ENCODE measurements at places on chromosomes 3 and 15.
A peak's percentile ranks its signal among the peaks of the same experiment; 100 is the strongest.

GRCh38 chr15:98311566-98312188, 336.7 kb upstream of the IGF1R start:
- DNase-seq, result peak; percentile 53

DNA sequence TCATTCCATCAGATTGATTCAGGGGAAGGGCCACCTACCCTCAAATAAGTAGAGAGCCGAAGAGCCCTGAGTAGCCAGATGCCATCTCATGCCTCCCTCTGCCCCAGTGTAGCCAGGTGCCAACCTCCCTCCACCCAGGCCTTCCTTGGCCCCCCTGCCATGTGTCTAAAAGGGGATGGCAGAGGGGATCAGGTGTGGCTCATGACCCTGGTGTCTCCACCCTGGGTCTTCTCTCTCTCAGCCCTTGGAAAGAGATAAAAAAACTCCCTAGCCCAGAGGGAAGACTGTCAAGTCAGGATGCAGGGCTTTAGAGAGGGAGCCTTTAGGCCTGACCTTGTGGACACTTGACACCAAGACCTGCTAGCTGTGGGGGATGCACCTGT, 5.2 kb downstream of the GRM2 start:
- no peak for DNase-seq

DNA sequence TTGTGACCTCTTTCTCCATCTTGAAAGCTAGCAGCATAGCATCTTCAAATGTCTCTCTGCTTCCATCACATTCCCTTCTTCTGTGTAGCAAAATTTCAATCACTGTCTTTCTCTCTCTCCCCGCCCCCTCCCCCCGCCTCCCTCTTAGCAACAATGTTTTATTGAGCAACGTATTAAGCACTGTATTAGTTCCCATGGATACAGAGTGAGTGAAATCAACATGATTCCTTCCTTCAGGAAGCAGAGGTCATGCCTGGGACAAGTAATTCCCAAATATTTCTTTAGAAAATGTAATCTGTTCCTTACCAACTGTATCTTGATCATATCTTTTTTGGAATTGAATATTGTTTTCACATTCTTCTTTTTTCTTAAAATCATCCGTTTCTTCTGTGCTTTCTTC, 373.7 kb upstream of the NECTIN3 start:
- DNase-seq, result no peak

DNA sequence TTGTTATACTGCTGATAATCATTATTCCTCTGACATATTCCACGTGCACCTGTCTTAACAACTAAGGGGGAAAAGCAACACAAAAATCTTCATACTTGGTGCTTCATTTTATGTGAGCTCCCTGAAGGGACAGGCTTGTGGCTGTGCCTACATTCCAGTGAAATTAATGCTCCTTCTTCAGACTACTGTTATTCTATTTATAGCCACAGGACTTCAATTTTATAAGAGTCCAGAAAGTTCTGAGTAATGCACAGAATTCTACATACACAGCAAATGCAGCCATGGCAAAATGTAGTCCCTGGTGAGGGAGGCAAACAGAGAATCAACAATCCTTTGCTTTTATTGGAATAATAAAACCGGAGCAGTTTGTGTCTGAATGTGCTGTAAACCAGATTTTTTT, 417.1 kb downstream of the RBMS3 start:
- DNase-seq, result no peak

DNA sequence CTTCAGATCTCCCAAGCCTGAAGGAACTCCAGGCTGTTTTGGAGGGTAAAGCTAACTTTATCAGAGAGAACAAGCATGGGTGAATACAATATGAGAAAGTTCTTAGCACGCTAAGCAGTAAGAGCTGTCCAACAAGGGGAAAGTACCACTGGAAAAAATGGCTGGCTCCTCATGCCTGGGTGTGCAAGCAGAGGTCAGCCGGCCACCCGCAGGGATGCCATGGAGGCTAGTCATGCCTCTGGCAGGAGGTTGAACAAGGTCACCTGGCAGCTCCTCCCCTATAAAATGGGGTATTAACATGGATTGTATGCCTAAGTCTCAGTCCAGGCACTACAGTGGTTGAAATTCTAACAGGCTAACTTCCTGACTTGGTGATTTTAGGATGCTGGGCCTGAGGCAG, 75.4 kb upstream of the SLC6A1 start:
- DNase-seq, result no peak

- no peak for DNase-seq
These were observed 279.0 kb upstream of the WNT5A start for GRCh38 chr3:55765906-55766701.

GRCh38 chr3:42745776-42746454, 27.1 kb downstream of the CCDC13 start:
- DNase-seq, result no peak

GRCh38 chr15:68589053-68589452, 10.3 kb downstream of the CORO2B start:
- no peak for DNase-seq

GRCh38 chr3:58005669-58006068, 2.6 kb upstream of the FLNB start:
- DNase-seq, result no peak

DNA sequence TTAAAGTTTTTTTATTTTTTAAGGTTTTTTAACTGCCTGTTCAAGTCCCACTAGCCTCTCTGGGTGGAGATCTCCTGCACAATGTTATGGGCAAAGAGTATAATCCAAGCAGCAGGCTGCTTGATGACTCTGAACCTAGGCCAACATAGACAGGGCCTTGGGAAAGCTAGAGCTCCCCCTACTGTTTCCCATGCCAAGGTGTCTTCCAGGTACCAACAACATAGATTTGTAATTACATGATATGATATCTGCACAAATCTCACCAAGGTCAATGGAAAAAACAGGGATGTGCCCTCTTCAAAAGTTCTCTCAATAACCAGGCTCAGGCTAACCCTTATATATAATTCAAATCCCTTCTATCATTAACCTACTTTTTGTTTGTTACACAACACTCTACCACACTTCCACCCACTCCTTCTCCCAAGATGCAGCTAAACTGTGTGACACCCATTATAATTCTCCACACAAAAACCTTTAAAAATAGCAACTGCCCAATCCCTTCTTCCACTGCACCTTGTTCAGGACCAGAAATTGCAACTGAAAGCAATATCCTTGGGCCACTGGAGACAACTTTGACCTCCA, 43.8 kb downstream of the RBM15B start:
- DNase-seq, result no peak

DNA sequence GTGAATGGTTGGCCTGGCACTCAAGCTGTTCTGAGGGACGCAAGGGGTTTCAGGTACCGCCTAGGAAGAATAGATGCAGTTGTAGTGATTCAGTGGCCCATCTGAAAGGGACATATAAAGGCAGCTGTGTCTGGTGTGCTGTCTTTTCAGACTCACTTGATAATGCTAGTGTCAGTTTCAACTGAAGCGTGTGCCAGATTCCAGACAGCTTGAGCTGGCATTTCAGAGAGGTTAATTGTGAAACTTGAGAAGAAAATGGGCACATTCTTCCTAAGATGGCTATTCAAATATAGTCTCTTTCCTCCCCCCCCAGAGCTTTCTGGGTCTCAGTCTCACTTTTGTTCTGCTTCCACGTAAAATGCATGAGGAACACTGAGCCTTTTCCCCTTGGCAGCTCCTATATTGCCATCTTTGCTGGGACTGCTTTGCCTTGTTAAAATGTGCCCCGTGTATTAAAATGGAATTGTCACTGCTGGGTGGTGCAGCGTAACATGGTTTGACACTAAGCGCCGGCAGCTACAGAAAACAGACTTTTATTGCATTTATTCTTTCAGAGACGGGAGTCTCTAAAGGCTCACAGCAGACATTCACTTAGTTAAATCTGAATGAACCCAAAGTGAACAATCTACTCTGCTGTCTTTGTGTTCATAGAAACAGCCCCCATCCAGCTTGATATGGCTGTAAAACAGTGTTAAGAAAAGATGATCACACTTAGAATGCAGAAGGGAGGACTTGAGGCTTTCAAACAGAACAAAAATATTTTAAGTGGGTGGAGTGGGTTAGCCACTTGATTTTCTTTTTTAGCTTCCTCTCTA, 478.7 kb downstream of the RBMS3 start:
- DNase-seq, result no peak

DNA sequence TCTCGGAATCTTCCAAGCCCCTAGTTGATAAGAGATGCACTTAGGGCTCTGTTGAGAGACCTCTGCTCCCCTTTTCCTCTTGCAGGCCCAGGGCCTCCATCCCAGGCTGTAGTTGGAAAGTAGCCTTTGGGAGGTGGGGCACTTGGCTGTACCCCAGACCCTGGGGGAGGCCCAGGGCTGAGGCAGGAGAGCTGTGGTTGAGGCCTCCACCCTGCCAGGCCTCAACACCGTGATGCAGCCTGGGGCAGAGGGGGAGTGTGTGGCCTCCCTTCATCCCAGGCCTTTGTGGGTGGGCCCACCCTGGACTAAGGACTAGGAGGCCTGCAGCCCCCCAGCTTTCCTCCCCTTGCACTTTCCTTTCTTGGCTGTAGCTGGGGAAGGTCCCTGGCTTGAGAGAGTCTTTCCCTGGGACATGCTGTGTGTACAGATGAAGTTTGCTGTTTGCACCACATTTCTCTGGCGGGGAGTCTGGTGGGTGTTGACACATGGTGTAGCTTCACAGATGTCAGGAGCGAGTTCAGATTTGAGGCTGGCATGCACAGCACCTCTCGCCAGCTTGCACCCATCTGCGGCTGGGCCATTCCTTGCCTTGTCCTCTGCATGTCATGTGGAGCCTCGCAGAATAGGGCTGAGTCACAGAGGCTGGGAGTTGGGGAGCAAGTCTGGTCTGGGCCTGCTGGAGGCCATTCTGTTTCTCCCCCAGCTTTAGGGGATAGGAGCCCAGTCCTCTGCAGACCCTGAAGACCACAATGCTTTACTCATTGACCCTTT, 13.7 kb downstream of the PLEKHO2 start:
- DNase-seq, result no peak

- no peak for DNase-seq
These were observed 187.8 kb downstream of the SHOX2 start for GRCh38 chr3:157918402-157918801.

- no peak for DNase-seq
These were observed 992.2 kb downstream of the DIPK2A start for GRCh38 chr3:144963810-144964209.

DNA sequence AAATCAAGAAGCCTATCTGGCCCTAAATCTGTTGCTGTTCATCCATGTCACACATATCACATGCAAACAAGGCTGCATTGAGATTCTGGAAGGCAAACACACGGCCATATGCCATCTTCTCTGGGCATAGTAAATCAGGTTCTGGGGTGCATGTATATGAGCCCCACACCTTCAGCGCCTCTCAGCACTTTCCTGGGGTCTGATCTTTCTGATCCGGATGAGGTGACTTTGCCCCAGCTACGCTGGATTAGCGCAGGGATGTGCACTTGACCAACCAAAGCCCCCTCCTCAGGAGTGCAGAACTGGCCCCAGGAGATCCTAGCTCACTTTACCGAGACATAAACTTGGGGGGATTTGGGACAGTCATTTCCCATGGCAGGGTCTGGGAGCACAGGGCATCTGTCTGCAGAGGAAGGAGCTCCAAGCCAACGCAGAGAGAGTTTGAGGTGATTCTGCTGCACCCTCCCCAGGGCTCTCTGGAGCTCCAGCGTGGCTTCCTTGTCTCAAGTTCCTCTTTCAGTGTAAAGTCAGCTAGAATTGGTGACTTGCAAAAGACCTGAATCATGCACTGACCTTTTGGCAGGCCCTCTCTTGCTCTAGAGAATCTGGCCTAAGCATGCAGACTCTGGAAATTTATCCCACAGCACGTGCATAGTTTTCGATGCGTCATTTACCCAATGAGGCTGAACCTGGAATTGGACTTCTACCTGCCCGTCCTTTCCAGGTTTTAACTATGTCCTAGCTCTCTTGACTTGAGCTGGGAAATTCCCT, 63.5 kb upstream of the KLF13 start:
- peak; percentile 30 for DNase-seq

GRCh38 chr3:153313302-153313965, 151.4 kb downstream of the RAP2B start:
- no peak for DNase-seq

- DNase-seq, result no peak
These were observed 74.1 kb upstream of the PRR23C start for GRCh38 chr3:139118835-139119234.

DNA sequence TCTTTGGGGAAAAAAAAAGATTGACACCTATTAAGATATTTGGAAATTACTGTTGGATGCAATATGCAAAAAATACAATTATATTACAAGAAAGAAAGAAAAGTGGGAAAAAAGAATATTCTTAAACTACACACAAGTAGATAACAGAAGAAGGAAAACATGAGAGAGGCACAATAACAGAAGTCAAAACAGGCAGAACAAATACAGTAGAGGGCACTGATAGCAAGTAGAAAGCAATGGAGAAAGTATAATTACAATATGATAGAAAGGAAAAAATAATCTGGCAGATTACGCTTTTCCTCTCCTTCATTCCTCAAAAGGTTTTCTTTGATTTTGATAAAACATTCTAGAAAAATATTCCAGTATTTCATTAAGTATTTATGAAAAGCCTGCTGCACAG, 72.1 kb downstream of the ADAM10 start:
- no peak for DNase-seq

DNA sequence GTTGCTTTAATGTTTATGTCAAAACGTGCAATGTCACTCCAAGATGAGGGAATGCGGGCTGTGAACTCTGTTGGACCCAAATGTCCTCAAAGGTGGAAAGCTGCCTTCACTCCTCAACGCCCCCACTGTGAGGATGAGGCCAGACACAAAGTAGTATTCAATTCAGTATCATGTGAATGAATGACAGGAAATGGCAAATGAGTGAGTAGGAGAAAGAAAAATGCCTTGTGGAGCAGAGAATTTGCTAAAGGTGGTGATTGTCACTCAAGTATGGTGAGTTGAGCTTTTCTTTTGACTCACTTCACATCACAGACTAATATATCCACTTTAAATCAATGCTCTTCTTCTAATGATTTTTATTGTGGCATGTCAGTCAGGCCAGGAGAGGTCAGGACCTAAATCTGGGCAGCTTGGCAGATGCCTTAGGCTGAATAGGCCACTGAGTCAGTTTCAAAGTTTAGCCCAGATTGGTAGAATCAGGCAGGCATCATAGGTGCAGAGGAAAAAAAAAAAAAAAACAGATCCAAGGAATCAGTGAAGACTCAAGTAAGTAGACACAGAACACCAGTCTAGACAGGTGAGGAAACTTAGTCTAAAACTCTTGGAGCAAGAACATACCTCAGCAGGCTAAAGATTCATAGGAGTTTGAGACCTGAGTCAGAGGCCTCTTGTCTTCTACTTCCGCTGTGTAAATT, 71.0 kb upstream of the ZBED2 start:
- no peak for DNase-seq

DNA sequence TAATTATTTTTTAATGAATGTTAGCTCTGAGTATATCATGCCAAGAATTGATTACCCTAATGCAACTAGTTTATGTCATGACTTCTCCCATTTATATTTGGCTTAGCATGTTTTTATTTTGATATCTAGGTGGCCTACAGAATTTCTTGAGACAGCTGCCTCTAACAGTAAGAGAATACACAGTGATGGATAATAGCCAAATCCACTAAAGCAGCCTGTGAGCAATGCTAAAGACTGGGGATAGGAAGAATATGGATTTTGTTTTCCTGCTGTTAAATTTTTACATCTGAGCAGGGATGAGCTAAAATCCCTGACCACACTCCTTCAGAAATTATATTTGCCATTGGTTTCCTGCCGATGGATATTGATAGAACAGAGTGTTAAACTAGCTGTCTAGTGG, 149.3 kb upstream of the TGFBR2 start:
- DNase-seq, result no peak

GRCh38 chr3:144839991-144840390, 868.4 kb downstream of the DIPK2A start:
- no peak for DNase-seq

All from activated naive CD8-positive, alpha-beta T cell treated with anti-CD3 and anti-CD28 coated beads, Interleukin-2, amount 10 ng/mL, durations not matched to agents 7 days and 5 days (primary cell).